DND-41 (cell line): ENCODE measurements at places on chromosomes 3 and 15.

DNA sequence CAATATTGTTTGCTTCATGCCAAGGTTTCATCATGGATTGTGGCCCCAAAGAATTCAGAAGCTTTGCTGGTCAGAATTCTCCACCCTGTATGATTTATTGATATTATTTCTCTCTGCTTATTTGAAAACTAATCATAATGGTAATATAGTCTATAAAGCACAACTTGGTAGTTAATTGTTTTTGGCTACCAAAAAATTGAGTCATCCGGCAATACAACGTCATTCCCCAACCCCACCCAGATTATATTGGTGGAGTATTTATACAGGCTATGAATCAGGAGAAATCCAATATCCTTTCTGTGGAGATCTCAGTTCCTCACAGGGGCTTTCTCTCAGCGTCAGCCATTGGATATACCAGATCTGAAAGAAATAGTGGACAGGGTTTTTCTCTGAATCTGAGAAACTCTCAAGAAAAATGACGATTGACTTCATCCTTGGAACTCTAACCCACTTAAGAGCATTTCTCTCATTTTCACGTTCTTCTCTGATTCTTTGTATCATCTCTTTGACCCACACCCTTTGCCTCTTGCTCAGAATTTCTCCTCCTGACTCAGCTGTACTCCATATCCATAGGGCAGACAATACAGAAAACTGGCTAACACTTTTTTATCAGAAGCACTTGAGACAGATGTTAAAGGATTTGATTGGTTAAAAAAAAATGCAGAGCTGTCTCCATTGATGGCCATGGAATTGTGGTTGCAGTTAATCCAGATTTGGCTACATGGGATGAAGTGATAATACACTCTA is 1055.8 kb upstream of the CADM2 start:
- DNase-seq, result no peak

DNA sequence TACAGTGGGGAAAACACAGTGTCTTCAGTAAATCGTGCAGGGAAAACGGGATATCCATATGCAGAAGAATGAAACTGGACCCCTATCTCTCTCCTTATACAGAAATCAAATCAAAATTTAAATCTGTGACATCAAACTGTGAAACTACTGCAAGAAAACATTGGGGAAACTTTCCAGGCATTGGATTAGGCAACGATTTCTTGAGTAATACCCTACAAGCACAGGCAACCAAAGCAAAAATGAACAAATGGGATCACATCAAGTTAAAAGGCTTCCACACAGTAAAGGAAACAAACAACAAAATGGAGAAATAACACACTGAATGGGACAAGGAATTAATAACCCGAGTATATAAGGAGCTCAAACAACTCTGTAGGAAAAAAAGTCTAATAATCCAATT is 165.3 kb downstream of the PLCL2 start:
- DNase-seq, result no peak

DNA sequence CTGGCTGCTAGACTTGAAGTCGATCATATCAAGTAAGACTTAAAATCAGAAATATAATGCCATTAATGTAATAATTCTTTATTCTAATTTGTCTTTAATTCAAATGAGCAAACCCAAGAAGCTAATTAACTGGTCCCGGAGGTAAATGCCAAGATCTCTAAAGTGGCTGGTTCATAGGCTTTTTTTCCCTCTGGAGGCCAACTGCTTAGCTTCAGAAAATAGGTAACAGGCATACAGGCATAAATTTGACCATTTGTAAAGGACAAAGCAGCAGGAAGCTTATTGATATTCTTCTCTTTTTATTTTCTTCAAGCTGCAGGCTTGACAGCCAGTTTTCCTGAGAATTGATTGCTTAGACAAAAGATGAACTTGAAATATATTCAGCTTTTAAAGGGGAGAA is 158.6 kb upstream of the RAP2B start:
- DNase-seq, result no peak

DNA sequence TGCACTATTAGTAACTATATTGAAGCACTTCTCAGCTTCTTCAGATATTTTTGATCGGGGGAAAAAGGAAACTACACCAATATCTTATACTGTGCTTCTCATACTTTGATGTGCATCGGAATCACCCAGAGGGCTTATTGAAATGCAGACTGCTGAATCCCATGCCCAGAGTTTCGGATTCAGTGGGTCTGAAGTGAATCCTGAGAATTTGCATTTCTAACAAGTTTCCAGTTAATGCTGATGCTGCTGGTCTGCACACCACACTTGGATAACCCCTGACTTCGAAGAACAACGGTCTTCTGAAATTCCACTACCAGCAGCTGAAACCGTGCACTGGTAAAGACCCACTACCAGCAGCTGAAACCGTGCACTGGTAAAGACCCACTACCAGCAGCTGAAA is 243.9 kb downstream of the NTRK3 start:
- no peak for DNase-seq

GRCh38 chr3:38561746-38562466 is 65.8 kb downstream of the EXOG start:
- no peak for DNase-seq

- no peak for DNase-seq
Measured at GRCh38 chr3:160455846-160456245, 6.3 kb upstream of the TRIM59 start.

- no peak for DNase-seq
Measured at GRCh38 chr3:60770532-60770931, 480.7 kb downstream of the FHIT start.

GRCh38 chr15:68834346-68834745 is 13.7 kb upstream of the ANP32A start:
- DNase-seq, result no peak

DNA sequence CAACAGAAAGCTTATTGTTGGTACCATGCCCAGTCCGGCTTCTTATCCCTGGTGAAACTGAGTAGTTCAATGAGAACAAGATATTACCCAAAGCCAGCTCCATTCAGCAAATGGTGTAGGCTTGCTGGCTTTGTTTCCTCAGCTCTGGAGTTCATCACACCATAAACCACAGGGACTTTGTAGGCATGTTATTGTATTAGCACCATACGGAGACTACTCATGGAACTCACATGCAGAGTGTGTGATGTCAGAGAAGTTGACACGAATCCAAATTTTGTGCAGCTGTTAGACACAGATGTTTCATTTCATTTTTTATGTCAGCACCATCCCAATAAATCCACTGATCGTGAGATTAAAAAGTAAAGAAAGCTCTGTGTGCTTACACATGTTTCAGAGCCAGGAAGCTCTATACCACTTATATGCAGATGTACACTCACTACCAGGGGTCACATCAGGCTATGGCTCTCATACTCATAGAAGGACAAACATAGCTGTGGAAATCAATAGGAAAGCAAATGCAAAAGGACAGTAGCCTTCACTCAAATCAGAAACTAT is 63.4 kb upstream of the LEKR1 start:
- DNase-seq, result no peak

- no peak for DNase-seq
Measured at GRCh38 chr3:69181592-69182211, 59.3 kb upstream of the LMOD3 start.

- no peak for DNase-seq
Measured at GRCh38 chr15:95226835-95227234, 995.5 kb downstream of the MCTP2 start.

DNA sequence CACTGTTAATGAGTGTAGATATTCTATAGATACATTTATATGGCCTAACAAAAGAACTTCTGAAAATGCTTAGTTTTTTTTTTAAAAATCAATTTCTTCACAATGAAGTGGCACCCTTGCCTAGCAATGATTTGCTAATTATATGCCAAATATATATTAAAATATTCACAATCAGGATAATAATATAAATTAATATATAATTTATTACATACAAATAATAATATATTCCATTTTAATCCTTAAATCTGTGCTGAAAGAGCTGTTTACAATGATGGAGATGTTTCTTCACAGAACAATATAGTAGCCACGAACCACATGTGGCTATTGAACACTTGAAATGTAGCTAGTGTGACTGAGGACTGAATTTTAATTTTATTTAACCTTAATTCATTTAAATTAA is 648.4 kb upstream of the GBE1 start:
- DNase-seq, result no peak

DNA sequence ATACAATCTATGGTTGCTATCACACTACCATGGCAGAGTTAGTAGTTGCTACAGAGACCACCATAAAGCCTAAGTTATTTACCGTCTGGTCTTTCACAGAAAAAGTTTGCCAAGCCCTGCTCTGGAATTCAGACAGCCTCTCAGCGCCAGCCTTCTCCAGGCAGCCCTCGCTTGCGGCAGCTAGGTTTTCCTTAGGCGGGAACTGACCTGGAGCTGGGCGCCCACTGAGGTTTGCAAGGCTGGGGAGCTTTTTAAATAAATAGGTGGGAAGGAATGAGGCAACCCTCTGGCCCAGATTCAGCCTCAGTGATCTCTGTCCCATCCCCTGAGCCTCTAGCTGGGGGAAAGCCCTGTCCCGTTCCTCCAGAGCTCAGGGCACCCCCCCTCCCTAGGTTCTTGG is 1.2 kb downstream of the CTSH start:
- DNase-seq, result no peak

GRCh38 chr3:18369551-18370185 is 55.5 kb downstream of the SATB1 start:
- DNase-seq, result peak; percentile 49

DNA sequence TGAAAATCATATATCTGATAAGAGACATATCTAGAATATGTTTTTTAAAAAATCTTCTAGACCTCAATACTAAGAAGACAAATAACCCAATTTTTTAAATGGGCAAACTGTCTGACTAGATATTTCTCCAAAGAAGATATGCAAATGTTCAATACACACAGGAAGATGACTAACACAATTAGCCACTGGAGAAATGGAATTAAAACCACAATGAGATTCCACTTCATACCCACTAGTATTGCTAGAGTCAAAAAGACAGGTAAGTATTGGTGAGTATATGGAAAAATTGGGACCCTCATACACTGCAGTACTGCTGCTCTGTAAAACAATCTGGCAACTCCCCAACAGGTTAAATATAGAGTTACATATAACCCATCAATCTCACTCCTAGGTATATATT is 33.1 kb upstream of the TOPAZ1 start:
- no peak for DNase-seq

GRCh38 chr3:197135212-197135611 is 105.6 kb upstream of the MELTF start:
- no peak for DNase-seq

GRCh38 chr3:8743911-8744310 is 10.3 kb downstream of the CAV3 start:
- no peak for DNase-seq

- no peak for DNase-seq
Measured at GRCh38 chr3:126351086-126351770, 6.0 kb downstream of the KLF15 start.

DNA sequence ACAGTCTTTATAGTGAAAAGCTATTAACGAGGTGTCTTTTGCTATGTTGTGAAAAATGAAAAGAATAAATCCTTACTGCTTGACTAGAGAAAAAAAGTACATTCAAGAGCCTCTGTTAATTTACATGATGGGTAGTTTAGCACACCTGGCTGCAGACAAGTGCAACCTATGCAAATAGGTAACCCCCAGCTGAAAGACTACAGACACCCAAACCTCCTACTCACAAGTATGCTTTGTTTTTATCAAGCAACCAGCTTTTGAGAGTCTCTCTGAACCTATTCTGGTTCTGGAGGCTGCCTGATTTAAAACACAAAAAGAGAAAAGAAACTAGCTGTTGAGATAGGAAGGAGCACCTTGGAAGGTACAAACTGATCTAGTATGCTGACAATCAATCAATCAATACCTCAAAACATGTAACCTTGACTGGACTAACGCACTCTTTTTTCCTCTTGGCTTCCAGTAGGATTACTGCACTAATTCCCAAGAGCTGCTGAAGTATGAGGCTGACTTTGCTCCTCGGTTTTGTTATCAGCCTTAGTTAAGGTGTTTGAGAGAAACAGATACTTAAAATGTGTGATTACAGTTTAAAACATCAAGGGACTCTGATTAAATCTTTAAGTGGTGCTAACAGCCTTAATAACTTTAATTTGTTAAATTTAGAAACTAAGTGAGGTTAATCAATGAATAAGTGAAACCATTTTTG is 63.6 kb downstream of the OSBPL10 start:
- DNase-seq, result no peak

- no peak for DNase-seq
Measured at GRCh38 chr3:67937498-67938118, 283.2 kb upstream of the SUCLG2 start.

DNA sequence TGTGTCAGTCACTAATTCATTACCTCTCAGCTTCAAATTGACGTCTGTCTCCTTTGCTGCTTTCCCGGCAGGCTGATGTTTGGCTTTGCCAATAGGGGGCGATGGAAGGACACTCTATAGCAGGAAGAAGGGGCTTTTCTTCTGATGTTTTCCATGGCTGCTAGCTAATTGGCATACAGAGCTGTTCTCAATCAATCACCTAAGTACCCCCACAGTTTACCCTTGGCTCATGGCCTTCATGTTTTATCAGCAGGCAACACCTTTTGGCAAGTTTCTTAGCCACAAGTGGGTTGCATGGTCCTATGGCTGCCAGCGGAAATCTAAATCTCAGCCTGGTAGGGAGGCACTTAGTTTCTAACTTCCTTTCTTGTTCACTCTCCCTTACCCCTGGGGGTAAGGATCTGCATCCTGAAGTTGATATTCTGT is 45.0 kb downstream of the ESYT3 start:
- peak; percentile 62 for DNase-seq

DNA sequence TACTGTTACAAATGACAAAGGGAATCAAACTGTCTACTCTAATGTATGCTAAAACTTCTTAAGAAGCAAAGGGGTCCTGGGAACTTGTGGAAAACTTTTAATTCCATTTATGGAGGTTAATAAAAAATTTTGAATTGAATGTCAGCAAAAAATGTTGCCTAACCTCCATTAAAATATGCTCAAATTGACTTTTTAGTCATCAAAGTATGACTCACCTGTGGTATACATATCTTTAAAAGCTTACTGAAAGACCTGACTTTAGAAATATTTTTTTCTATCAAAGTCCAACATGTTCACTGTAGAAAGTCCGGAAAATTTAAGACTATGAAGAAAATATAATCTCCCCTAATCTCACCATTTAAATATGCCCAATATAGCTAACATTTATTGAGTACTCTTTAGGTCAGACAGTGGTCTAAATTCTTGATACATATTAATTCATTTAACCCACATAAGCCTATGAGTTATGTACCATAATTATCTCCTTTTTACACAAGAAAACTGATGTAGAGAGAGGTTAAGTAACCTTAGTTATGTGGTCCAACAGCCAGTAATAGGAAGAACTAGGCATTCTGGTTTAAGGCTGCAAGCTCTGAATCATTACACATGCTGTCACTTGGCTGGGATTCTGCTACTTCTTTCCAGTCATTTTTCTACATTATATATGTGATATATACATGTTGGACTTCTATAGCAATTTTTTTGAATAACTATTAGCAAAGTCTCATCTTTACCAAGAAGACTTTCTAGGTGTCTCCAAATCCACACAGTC is 83.6 kb downstream of the PDZRN3 start:
- no peak for DNase-seq

GRCh38 chr15:25243800-25244097 is 195.1 kb downstream of the UBE3A start:
- no peak for DNase-seq
